ENCODE measurements at places on chromosomes 1 and 21.

DNA sequence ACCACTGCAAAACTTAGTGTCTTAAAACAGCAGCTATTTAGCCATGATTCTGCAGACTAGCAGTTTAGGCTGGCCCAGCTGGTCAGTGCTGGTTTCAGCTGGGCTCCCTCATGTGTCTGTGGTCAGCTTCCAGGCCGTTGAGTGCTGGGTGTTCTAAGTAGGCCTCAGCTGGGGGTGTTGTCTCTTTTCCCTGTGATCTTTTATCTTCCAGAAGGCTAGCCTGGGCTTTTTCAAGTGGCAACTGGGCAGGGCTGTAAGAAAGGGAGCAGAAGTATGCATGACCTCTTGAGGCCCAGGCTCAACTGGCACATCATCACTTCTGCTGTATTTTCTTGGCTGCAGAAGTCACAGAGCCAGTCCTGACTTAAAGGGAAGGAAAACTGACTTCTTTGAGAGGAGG lies 136.1 kb downstream of the KIF26B start:
- no peak for DNase-seq

DNA sequence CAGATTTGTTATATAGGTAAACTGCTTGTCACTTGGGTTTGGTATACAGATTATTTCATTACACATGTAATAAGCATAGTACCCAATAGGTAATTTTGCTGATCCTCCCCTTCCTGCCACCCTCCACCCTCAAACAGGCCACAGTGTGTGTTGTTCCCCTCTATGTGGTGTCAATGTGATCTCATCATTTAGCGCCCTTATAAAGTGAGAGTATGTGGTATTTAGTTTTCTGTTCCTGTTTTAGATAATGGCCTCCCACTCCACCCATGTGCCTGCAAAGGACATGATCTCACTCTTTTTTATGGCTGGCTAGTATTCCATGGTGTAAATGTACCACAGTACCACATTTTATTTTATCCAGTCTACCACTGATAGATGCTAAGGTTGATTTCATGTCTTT lies 522.1 kb upstream of the LRRC7 start:
- DNase-seq = no peak

DNA sequence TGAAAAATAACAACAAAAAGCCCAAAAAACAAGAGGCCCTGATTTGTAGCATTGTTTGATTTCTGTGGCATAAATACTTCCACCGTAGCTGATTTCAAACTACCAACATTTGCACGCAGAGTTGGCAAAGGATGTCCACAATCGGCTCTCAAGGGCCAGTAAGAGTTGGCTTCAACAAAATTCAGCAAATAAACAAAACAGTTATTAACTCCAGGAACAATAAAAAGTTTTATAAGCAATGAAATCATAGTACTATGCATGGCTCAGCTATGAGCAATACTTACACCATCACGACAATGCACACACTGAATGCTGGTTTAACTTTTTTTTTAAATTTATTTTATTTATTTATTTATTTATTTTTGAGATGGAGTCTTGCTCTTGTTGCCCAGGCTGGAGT lies 8.7 kb upstream of the COX20 start:
- DNase-seq = no peak

DNA sequence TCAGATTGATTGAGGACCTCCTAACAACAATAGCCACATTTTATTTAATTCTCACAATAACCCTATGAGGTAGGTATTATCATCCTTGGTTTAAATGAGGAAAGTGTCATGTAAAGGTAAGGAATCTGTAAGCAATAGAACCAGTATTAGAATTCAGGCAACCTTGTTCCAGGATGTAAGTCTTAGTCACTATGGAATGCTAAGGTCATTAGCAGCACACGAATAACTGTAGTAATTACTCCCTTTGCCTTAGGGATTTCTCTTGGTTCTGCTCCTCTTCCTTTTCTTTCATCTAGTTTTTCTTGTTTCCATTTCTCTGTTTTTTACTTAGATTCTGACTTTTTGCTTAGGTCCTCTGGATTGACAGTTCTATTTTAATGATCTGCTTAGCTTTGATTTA lies 23.1 kb upstream of the ATP6V1G3 start:
- DNase-seq = no peak

- no peak for DNase-seq
These were observed 3.9 kb downstream of the NEGR1 start for GRCh38 chr1:72278461-72278860.

- no peak for DNase-seq
These were observed 113.0 kb downstream of the ETS2 start for GRCh38 chr21:38918607-38919346.

DNA sequence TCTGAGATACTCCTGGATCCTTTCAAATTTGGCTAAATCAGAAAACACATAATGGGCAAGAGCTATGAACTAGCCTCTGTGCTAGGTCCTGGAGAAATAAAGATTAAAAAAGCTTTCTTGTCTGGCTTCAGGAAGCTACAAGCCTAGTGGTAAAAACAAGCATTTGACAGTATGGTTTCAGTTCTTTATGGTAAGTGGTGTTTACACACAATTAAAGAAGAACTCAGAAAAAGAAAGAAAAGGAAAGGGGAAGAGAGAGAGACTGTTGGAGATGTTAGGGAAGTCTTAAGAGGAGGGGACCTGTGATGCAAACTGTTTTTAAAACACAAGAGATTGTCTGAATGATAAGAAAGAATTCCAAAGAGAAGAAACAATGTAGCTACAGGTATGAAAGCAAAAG lies 1.8 kb downstream of the OR10J1 start:
- DNase-seq = no peak

Data from CD4-positive, alpha-beta T cell (primary cell).